Activated naive CD4-positive, alpha-beta T cell treated with anti-CD3 and anti-CD28 coated beads, Interleukin-2, amount 10 ng/mL, durations not matched to agents 7 days and 5 days (primary cell): ENCODE measurements at places on chromosomes 1 and 21.
A peak's percentile ranks its signal among the peaks of the same experiment; 100 is the strongest.

GRCh38 chr1:23958810-23959460 is 693 bp upstream of the PNRC2 start:
- DNase-seq = peak; percentile 96

GRCh38 chr1:65153635-65154034 is 5.6 kb downstream of the AK4 start:
- no peak for DNase-seq

GRCh38 chr1:25692560-25692959 is 76.0 kb downstream of the MAN1C1 start:
- DNase-seq = peak; percentile 35

- no peak for DNase-seq
These were observed 185.4 kb downstream of the SEC16B start for GRCh38 chr1:177784409-177784808.

DNA sequence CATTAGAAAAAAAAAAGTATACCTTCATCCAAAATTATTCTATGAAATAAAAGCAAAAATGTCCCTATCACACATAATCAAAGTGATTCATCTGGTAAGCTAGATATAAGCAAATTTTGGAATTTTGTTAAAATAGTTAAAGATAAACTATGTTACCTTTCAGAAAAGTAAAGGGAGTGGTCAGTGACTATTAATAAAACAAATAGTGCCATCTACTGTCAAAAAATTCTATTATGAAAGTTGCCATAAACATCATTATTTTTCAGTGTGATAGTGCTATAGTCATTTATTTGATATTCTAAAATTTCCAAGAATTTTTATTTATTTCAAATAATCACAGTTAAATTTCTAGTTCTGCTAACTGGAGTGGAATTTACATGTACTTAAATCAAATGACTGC is 803.7 kb downstream of the KCNT2 start:
- DNase-seq = no peak
